MG63 (cell line): ENCODE measurements at places on chromosomes 1 and 21. TPM values are rescaled to one million over a fixed set of nuclear protein-coding genes. Genes with fewer than 3 reads are reported as not detected.

- no peak for DNase-seq
Observed at GRCh38 chr1:159968901-159969300, 14.9 kb upstream of the SLAMF9 start.

DNA sequence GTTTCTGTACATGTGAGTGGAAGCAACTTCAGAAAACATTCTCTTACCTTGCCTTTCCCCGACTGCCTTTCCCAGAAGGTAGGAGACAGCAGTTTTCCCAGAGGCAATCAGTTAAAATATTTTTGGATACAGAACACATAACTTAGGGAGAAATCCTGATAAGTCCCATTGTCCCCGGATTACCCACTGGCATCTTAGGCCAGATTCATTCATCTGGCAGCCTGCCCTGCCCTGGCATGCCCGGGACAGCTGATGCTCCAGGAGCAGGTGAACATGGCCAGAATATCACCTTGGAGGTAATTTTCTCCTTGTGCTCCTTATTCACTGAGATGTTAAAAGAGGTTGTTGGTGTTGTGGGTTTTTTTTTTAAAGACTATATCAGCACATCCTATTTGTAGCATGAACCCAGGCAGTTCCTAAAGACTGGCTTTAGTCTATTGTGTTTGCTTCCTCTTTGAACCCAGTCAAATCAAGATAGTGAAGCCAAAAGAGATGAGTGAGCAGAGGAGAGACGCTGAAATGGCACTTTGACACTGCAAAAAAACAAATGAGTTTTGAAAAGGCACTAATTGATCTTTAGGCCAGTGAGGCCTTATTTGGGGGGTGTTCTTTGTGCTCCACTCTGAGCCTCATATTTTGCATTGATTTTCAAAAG, 139.6 kb downstream of the PLPP3 start:
- no peak for DNase-seq

NBPF6 gene
- 0.13 and 0.35 TPM in 2 replicates for total RNA-seq

- peak; percentile 43 for DNase-seq
Observed at GRCh38 chr1:43452789-43453441, 816 bp downstream of the HYI start.

- no peak for DNase-seq
Observed at GRCh38 chr1:101613546-101613945, 376.7 kb downstream of the S1PR1 start.

DNA sequence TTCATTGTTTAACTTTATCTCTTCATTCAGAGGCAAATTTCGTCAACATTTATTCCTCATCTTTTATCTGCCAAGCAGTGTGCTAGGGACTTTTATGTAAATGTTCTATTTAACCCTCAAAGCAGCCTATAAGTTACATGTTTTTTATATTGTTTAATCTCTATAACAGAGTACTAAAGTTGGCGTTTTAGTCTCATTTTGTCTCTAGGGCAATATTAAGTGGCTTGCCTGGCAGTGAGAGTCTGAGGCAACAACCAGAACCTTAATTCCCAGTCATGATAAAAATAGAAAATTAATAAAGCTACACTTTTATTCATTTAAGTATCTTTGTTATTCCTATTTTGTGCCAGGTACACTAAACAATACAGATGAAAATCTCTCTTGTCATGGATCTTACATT, 994.3 kb upstream of the ADGRL2 start:
- no peak for DNase-seq

- no peak for DNase-seq
Observed at GRCh38 chr1:91022518-91022929, 689 bp upstream of the ZNF644 start.

- DNase-seq: no peak
Observed at GRCh38 chr1:183607322-183607980, 17.2 kb upstream of the NCF2 start.

- peak; percentile 76 for DNase-seq
Observed at GRCh38 chr1:99727575-99728185, 38.8 kb downstream of the FRRS1 start.

CCDC190 gene
- not detected in 2 replicates for total RNA-seq

GRCh38 chr1:9269721-9270120, 23.0 kb upstream of the SPSB1 start:
- DNase-seq: no peak

- no peak for DNase-seq
Observed at GRCh38 chr21:19850157-19850556, 1148.1 kb upstream of the NCAM2 start.

DNA sequence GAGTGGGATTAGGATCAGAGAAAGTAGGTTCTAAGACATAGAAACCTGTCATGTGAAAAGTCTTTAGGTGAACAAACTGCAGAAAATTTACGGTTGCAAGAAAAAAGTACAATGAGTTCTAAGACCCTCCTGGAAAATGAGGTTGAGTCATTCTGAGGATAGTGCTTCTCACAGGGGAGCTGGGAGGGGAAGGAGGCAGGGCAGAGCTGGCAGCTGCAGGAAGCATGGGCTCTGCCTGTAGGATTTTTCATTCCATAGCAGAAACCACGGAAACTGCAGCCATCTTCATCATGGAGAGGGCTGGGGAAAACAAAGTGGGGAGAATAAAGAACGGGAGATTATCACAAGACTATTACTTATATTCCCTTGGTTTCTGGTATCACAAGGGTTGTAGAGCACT, 25.8 kb upstream of the THEM4 start:
- DNase-seq: peak; percentile 28

RHCE gene
- 0.36 TPM in 1 of 2 replicates, not detected in the other for total RNA-seq

C4BPB gene
- total RNA-seq: 3.5 TPM in 1 of 2 replicates, not detected in the other

DNA sequence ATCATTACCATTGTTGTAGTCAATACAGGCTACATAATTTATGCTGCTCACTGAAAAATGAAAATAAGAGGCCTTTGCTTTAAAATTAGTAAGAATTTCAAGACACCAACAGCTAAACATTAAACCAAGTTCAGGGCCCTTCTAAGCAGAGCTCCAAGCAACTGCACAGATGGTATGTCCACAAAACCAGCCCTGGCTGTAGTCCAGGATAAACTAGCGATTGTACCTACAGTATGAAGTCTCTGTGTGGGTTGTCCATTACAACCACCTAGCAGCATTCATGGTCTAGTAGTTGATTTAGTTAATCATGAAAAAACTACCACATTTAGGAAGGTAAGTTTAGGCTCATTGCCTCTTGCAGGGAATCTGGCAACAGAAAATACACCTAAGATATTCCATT, 35.3 kb downstream of the CLCA4 start:
- no peak for DNase-seq

- DNase-seq: peak; percentile 68
Observed at GRCh38 chr1:40389871-40390560, 16.5 kb downstream of the SMAP2 start.

DNA sequence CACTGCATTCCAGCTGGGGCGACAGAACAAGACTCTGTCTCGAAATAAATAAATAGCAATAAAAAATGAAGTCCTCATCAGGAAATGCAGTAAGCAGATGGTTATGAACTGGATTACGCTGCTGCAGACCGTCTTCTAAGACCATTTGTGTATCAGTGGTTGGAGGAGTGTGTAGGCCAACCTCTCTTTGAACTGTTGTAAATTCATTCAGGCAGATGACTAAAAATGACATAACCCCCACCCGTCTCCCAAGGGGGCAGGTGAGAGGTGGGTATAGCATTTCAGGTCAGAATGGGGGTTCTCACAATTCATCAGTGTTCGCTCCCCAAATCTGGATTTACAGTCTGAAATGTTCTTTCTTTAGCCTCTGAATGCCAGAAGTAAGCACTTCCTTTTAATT, 177.3 kb downstream of the KIF26B start:
- no peak for DNase-seq

C1orf141 gene
- total RNA-seq: not detected in 2 replicates

DNA sequence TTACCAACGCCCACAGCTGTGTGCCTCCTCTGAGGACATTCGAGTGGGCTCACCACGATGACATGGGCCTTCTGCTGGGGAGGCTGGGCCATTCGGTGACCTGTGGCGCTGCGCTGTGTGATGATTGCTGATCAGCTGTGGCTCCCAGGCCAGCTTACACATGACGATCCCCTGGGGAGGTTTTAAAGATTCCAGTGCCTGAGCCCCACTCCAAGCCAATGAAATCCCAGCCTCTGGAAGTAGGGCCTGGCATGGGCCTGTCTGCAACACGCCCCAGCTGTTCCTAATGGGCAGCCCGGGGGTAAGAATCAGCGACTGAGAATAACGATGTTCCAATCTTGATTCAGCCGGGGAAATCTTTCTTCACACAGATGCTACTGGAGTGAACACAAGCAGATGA, 153.7 kb downstream of the KCNJ6 start:
- DNase-seq: no peak

- peak; percentile 90 for DNase-seq
Observed at GRCh38 chr1:226814751-226815537, 55.5 kb upstream of the PSEN2 start.

RAB42 gene
- total RNA-seq: 12.5 and 14.1 TPM in 2 replicates

GRCh38 chr1:94531664-94532063, 9.9 kb downstream of the F3 start:
- no peak for DNase-seq

DNA sequence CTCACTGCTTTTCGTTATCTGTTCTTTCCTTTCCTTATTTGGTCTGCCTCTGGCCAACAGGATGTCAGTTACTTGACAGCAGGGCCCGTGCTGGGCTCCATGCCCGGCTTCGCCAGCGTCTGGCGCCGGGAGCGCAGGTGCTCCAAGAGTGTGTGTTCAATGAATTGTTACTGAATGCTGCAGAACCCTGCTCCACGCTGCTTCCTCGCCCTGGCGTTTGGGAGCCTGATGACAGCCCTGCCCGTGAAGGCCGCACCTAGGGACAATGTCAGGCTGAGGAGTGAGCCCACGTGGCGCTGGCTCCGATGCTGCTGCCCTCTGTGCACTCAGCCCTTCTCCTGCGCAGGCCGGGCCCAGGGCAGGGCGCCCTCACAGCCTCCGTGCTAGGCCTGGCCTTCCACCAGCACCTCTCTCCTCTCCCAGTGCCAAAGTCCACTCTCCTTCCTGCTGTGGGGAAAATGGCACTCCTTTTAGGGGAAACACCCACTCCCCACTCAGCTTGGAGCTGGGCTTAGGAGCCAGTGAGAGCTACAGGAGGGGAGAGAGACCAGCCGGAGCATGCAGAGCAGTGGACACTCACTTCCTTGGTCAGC, 51.4 kb downstream of the ACBD3 start:
- no peak for DNase-seq

DNA sequence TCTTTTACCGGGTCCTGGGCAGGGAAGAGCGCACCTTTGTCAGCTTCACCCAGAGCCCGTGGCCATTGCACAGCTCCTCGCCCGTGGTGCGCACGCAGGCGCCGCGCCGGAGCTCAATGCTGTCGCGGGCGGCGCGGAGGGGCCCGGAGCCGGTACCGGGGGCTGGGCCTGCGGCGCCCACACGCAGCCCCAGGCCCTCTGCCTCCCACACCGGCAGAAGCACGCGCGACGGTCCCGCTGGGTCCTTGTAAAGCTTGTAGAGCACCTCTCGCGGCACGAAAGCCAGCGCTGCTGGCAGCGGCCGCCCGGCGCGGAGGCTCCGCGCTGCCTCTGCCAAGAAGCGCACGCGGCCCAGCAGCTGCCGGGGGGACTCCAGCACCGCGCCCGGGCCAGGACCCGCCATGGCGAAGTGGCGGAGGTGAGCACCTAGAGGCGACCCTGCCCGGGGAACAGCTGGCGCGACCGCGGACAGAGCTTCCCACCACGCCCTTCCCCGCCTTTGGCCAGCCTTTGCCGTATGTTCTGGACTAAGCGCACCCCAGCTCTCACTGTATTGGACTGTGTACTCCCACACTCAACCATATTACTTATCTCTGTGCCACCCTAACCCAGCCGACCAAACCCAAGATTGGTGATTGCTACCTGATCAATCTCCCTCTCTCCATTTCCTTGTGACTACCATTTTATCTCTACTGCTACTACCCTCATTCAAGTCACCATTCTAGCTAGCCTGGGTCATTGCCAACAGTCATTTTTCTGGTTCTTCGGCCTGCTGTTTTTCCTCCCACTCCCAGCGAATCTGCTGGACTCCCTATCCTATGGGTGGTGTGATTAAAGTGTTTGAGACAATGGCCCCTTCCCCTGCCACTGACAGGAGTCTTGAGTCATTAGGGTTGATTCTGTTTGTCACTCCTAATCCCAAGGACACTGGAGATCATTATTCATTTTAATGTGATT, at the start of gene HECTD3:
HECTD3 (minus strand) TSS at position 470 of the 957 bp plus-strand sequence; CDS start at position 403, 67 bp downstream.
- peak; percentile 78 for DNase-seq

DNA sequence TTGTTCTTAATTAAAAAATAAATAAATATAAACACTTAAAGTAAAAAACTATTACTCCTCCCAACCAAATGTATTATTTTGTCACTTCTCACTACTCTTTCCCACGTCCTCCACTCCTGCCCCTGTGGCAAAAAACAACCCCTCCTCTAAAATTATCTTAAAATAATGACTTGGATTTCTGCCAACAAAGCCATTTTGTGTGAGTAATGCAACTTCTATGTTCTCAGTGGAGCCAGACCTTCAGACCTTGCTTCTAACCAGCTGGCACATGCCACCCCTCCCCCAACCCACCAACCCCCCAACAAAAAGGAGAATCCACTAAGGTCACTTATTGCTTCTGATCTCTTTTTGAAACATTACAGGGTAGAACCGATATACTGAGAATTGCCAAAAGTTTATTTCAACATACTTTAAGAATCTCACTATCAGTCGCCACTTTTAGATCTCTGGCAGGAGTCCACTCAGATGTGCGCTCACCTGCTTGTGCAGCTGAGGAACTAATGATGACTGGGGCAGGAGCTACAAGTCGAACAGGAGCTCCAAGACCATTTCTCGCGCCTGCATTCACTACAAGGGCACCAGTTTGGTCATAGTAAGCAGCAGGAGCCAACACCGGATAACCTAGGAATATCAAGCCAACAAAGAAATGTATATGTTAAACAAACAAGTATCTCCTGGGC, 58.3 kb upstream of the SDC3 start:
- peak; percentile 21 for DNase-seq

- no peak for DNase-seq
Observed at GRCh38 chr1:199701726-199702125, 325.8 kb upstream of the NR5A2 start.

ANKRD35 gene
- not detected in 2 replicates for total RNA-seq

DCDC2B gene
- not detected in 2 replicates for total RNA-seq

RSPO1 gene
- total RNA-seq: not detected in 2 replicates

BCL2L15 gene
- total RNA-seq: 0.03 and 1.2 TPM in 2 replicates

DNA sequence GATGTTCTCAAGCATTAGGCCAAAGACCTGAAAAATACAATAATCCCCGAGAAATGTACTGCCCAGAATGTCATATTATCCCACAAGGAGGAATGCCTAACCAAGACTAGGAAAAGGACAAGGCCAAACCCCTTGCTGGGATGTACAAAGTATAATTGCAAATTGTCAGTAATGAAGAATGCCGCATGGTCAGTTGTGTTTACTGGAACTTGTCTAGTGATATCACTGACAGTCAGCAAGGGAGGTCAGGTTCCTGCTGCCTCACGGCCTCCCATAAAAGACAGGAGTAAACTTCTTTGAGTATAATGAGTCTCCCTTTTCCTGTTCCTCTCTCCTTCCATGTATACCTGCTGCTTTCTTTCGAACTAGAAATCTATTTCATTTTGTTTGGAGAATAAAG, 222.8 kb downstream of the RHOU start:
- DNase-seq: no peak

IRF6 gene
- total RNA-seq: not detected in 2 replicates

DNA sequence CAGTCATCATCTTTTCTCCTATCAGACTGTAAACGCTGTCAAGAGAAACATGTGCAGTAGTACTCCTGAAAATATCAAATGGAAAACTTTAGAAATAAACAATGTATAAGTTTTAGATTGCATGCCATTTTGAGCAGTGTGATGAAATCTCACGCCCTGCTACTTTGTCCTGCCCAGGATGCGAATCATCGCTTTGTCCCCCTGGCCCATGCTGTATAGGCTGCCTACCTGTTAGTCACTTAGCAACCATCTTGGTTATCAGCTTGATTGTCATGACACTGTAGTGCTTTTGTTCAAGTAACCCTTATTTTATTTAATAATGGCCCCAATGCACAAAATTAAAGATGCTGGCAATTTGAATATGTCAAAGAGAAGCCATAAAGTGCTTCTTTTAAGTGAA, 363.0 kb downstream of the ZP4 start:
- no peak for DNase-seq

RUNX3 gene
- total RNA-seq: 4.6 and 5.8 TPM in 2 replicates

NBPF15 gene
- total RNA-seq: 16.1 and 24.4 TPM in 2 replicates
